ENCODE measurements at places on chromosomes 13 and 19.

DNA sequence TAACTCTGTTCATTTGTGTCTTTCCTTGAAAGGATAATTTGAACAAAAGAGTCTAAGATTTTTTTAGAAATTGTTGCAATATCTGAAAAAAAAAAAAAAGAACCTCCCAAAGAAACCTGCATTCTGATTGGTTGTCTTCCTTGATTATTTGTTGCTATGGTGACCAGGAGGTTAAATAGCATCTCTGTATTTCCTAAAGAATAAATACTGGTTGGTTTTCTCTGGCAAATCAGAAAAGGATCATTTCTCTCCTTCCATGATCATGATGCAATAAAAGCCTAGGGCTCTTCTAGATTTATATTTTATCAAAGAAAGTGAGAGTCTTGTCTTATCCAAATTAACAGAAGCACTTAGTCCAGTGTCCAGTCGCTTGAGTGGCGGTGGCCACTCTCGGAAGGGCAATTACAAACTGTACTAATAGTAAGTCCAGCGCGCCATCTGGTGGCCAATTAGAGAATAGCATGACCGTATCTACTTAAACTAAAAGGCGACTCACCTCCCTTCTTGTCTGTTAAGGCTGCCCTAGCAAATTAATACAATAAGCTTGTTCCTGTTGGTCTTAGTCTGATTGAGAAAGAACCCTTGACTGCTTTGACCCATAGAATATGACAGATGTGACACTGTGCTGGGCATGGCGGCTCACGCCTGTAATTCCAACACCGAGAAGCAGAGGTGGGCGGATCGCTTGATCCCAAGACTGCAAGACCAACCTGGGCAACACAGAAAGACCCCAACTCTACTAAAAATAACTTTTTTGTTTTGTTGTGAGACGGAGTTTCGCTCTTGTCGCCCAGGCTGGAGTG, 47.0 kb upstream of the PNMA8B start:
- DNase-seq: peak; percentile 80

GRCh38 chr19:19538061-19538784, at the start of gene CILP2:
Gene CILP2, plus strand, starts transcription at chr19:19538265. Its CDS starts 85 bp downstream, at chr19:19538350.
- no peak for DNase-seq

DNA sequence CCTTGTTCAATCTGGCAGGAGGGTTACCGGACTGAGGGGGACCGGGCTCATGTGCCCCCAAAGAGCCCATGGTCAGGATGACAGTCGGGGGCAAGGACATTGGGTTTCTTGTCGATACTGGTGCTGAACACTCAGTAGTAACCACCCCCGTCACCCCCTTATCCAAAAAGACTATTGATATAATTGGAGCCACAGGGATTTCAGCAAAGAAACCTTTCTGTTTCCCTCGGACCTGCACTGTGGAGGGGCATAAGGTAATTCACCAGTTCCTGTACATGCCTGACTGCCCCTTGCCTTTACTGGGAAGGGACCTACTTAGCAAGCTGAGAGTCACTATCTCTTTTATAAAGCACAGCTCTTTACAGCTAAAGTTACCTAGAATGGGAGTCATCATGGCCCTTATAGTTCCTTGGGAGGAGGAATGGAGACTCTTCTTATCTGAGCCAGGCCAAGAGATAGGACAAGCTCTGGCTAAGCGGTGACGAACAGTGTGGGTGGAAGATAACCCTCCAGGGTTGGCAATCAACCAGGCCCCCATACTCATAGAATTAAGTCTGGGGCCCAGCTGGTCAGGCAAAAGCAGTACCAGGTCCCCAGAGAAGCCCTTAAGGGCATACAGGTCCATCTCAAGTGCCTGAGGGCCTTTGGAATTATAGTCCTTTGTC, 603.7 kb downstream of the UQCRFS1 start:
- no peak for DNase-seq

- DNase-seq: peak; percentile 75
Observed at GRCh38 chr13:101757446-101758039, 305.1 kb downstream of the ITGBL1 start.

- peak; percentile 53 for DNase-seq
Observed at GRCh38 chr13:66492479-66492878, 737.7 kb downstream of the PCDH9 start.

- DNase-seq: no peak
Observed at GRCh38 chr13:103466761-103467160, 400.5 kb upstream of the SLC10A2 start.

GRCh38 chr19:50739132-50739913, 16.2 kb downstream of the CLEC11A start:
- DNase-seq: no peak

DNA sequence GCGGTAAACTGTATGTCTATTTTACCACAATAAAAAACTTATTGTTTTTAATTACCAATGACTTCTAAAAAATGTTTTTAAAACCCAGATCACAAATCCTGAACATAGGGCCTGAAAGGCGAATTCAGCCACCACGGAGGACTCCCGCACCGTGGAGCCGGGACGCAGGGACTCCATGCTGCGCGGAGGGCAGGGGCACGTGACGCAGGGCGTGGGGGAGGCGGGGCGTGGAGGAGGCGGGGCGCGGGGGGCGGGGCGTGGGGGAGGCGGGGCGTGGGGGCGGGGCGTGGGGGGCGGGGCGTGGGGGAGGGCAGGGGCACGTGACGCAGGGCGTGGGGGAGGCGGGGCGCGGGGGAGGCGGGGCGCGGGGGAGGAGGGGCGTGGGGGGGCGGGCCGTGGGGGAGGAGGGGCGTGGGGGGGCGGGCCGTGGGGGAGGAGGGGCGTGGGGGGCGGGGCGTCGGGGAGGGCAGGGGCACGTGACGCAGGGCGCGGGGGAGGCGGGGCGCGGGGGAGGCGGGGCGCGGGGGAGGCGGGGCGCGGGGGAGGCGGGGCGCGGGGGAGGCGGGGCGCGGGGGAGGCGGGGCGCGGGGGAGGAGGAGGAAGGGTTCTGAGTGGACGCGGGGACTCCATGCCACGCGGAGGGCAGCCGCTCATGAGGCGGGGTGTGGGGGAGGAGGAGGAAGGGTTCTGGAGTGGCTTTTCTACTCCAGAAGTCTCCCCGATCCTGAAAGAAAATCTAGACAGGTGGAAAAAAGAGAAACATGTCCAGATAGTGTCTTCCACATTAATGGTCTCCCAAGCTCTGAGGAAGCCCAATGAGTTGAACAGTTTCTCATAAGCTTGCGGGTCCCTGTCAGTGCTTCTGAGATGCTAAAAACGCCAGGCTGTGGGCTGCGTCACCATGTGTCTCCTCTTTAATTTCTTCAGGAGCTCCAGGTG, 4.4 kb upstream of the PROZ start:
- DNase-seq: no peak

DNA sequence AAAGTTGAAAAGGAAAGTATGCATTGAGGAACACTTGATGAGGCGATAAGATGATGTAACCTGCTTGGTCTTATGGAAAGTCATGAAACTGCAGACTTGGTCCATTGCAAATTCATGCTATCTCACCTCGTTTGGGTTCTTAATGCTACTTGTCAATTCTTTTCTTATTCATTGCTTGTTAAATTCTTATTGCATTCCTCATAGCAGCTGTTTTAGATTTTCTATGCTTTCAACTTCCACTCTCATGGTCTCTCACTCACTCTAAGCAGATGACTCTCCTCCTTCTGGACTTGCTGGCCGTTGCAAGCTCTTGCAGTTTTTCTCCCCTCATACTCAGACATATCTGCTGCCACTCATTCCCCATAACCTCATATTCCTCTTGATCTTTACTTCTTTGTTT, 67.8 kb upstream of the CSNK1A1L start:
- no peak for DNase-seq

DNA sequence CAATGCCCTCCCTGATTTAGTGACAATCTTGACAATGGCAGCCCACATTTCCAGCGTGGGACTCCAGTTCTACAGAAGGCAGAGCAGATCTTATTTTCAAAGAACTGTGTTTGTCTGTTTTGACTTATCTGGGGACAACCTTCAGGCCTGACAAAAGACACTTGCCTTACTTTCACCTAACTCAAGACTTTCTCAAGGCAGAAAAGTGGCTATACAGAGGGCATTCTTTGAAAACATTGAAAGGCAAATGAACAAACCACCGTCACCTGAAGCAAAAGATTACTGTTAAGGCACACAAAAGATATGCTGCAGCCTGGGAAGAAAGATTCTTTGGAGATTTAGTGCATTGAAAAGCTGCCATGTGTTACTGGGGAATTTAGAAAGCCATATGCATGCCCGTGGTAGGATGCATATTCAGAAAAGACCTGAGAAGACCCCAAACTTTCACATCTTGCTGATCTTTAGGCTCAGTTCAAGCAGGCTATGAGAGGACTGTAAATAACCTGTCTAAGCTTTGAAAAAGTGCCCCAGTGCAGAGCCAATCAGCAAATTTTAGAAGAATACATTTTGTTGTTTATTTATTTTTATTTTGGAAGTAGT, 82.8 kb downstream of the TSC22D1 start:
- DNase-seq: no peak

DNA sequence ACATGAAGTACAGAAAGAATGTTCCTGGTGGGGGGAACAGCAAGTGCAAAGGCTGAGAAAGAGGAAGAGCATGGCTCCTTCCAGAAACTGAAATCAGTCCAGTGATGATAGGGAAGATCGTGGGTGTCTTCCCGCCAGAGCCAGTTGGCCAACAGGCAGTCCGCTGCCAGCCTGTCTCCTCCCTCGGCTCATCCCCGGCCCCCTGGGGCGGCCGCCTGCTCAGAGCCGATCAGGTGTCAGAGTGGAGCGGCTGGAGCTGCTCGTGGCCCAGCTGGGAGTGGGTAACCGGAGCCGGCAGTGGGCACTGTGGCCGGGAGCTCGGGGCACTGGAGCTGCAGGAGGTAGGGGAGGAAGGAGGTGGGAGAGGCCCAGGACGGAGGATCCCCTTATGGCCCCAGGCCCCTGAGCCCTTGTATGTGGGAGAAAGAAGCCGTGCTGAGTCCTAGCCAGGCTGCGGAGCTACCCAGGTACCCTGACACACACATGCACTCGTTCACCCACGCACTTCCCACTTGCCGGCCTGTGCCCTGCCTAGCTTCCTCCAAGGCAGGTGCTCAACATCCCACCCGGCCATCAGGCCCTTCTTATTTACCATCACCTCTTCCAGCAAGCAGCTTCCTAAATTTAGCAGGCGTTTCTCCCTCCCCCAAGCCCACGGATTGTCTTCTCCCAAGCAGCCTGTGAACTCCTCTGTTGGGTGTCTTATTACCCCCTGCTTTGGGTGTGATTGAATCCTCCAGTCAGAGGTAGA, 1.7 kb downstream of the ANKRD24 start:
- no peak for DNase-seq

DNA sequence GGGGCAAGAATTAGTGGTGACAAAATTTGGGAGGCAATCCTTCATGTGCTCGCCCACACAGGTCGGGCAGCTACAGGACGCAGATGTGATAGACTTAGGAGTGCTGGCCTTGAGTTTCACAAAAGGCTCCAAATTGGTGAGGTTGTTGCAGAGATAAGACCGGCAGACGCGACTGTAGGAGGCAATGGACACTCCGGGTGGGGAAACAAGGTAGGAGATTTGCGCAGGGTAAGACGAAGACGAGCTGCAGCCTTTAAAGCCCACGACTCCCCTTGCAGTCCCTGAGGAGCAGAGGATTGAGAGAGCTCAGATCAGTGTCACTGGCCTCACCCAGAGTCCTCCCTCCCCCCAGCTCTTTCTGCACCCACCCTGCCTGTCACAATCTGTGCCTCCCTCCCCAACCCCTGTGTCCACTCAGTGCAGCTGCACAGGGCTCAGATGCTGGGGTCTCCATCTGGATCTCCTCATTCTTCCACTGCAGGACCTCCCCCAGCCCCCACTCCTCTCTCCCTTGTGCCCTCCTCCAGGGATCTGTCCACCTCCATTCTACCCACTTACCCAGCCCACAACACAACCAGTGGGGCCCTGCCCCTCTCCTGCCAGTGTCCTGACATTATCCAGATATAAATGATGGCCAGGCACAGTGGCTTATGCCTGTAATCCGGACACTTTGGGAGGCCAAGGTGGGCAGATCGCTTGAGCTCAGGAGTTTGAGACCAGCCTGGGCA, 6.3 kb downstream of the LYPD4 start:
- DNase-seq: no peak

DNA sequence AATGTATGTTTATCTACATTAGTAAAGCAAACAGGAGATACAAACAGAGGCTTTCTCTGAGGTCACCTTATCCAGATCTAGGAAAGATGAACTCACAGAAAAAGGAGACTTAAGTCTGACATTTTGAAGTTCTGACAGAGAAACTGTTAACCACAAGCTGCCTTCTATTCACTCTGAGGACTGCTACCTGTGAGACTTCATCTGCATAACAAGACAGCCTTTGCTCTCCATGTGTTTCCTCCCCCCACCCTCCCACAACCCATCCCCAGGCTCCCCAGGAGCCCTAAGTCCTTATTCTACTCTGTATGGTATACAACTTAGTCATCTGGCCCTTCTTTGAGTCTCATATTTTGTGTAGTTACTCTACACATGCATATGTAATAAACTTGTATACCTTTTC, 699.0 kb downstream of the FGF9 start:
- no peak for DNase-seq

- no peak for DNase-seq
Observed at GRCh38 chr19:3528080-3528479, 10.9 kb upstream of the TEKTIP1 start.

- no peak for DNase-seq
Observed at GRCh38 chr19:35692010-35692409, 12.3 kb upstream of the ZBTB32 start.

DNA sequence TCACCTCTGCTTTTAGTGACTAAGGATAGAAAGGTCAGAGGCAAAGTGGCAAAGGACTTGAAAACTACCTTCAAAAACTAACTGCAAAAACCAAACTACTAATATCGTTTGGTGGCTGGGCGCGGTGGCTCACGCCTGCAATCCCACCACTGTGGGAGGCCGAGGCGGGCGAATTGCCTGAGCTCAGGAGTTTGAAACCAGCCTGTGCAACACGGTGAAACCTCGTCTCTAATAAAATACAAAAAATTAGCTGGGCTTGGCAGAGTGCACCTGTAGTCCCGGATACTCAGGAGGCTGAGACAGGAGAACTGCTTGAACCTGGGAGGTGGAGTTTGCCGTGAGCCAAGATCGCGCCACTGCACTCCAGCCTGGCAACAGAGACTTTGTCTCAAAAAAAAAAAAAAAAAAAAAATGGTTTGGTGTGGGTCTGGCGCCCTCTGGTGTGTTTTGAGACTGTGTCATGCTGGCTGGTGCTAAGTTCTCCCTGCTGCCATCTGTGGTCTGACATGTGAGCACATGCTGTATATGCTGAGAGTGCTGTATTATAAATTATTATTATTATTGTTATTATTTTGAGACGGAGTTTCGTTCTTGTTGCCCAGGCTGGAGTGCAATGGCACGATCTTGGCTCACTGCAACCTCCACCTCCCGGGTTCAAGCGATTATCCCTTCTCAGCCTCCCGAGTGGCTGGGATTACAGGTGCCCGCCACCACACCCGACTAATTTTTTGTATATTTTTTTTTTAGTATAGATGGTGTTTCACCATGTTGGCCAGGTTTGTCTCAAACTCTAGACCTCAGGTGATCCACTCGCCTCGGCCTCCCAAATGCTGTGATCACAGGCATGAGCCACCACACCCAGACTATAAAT, 36.0 kb upstream of the RNF17 start:
- peak; percentile 10 for DNase-seq

Data from NCI-H1417 treated with DMSO at 0.1 percent for 48 hours (cell line).